ENCODE measurements at places on chromosomes 6 and 20. TPM values are rescaled to one million over a fixed set of nuclear protein-coding genes. Genes with fewer than 3 reads are reported as not detected.
A peak's percentile ranks its signal among the peaks of the same experiment; 100 is the strongest.

GRCh38 chr6:34169897-34170296, 24.0 kb upstream of the GRM4 start:
- no peak overlapping the region for H3K4me3 ChIP-seq
- no peaks in the 10 kb centered on the region for H3K4me1 ChIP-seq
- H3K27me3 ChIP-seq: no peaks in the 10 kb centered on the region
- DNase-seq: no peak
- no peak overlapping the region for H3K27ac ChIP-seq

DNA sequence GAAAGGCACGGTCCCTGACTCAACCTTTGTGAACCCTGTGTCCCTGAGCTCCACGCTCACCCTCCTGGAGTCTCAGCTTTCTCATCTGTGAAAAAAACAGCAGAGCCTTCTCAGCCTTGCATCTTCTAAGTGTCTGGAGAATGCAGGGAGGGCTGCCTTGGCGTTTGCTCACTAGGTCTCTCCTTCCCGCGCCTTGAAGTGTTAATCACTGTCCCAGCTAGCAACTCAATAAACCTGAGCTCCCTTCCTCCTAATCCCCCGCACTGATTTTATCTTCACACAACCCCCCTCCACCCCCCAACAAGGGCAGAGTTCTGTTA, 34.9 kb upstream of the FOXC1 start:
- DNase-seq: no peak
- H3K27me3 ChIP-seq: peaks cover 9% of the 10 kb centered on the region
- H3K36me3 ChIP-seq: no peaks in the 10 kb centered on the region
- H3K4me1 ChIP-seq: no peaks in the 10 kb centered on the region
- no peak overlapping the region for H3K4me3 ChIP-seq
- H3K27ac ChIP-seq: no peak overlapping the region

The HRH3 gene
- total RNA-seq: not detected

- no peak overlapping the region for H3K4me3 ChIP-seq
- H3K27ac ChIP-seq: no peak overlapping the region
- DNase-seq: no peak
- H3K36me3 ChIP-seq: no peaks in the 10 kb centered on the region
Measured at GRCh38 chr20:47861116-47861515, 75.8 kb upstream of the SULF2 start.

GRCh38 chr6:44621846-44622245, 234.3 kb downstream of the CDC5L start:
- DNase-seq: no peak
- no peaks in the 10 kb centered on the region for H3K36me3 ChIP-seq
- no peak overlapping the region for H3K4me3 ChIP-seq

The SPEF1 gene
- total RNA-seq: 2.0 TPM

The FLOT1 gene
- 401 TPM for total RNA-seq

The POU5F1 gene
- total RNA-seq: not detected

The PNISR gene
- total RNA-seq: 42.5 TPM

GRCh38 chr20:30168025-30168799, 1089.3 kb upstream of the DEFB115 start:
- H3K27me3 ChIP-seq: no peaks in the 10 kb centered on the region
- no peak overlapping the region for H3K27ac ChIP-seq
- DNase-seq: no peak
- no peaks in the 10 kb centered on the region for H3K4me1 ChIP-seq
- no peak overlapping the region for H3K4me3 ChIP-seq

DNA sequence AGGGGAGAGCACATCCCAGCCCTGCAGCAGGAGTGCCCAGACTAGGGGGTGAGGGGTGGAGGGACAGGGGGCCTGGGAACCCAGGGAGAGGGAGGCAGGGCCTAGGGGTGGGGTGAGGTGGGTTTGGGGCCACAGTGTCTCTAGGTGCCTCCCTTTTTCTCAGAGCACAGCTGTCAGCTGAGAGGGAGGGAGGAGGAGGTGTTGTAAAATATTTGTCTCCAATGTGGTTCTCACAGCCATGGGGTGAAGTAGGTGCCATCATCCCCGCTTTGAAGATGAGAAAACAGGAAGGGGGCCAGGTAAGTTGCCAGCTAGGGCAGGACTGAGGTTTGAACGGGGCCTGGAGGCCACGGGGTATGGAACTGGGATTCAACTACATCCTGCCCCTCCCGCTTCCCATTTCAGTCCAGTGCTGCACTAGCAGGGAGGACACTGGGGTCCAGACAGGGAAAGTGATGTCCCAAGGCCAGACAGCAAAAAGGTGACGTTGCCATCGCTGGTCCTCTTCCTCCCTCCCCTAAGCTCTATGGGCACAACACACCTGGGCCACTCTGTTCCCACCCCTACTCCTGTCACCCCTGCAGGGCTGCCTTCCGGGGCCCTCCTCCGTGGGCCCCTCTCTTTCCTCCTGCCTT, 20.3 kb downstream of the PACSIN1 start:
- H3K27ac ChIP-seq: no peak overlapping the region
- H3K4me1 ChIP-seq: peaks cover 20% of the 10 kb centered on the region
- no peak for DNase-seq

The AK9 gene
- total RNA-seq: 3.5 TPM

The TAGAP gene
- not detected for total RNA-seq

The SLC35D3 gene
- not detected for total RNA-seq

DNA sequence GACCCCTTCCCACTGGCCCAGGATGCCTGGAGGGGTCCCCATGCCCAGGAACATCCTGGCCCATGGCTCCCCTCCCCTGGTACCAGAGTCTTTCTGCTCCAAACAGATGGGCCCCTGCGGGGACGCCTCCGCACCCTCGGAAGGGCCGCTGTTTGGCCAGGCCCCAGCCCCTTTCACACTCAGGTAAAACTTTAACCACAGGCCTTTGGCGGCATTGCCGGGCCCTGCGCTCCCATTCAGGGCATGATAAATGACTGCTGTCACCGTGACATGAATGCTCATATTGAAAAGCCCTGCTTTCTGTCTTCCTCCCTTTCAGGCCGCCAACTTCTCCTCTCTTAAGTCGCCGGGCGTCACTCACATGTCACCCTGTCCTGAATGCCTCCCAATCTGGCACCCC, 141.5 kb upstream of the TOP1 start:
- H3K36me3 ChIP-seq: no peaks in the 10 kb centered on the region
- no peak overlapping the region for H3K27ac ChIP-seq

DNA sequence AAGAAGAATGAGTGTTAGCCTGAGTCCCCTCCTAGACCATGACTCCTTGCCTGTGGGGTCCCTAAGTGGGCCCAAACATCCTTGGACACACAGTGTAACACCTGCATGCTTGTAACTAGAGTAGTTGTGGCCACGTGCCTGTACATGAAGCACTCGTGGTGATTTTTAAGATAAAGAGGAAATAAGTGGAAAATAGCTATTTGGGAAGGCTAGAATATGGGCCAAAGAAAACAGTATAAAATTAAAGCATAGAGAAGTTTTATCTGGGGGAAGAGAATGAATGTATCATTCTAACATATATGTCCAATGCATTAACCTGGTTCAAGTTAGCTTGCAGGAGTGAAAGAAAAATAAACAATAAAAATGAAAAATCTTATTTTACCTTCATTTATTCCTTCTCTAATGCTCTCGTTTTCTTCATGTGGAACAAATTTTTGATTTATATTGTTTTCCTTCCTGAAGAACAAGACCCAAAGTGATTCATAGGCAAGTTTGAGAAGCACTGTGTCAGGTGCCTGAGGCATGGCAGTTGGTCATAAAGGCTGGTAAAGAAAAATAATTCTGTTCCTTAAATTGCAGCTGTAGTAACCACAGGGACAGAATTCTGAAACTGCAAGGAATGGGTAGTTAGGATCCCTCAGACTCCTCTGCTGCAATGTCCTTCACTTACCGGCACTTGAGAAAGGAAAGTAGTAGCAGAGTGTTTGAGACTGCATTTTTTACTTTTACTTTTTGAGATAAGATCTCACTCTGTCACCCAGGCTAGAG, 8.5 kb upstream of the CST3 start:
- H3K4me1 ChIP-seq: peaks cover 12% of the 10 kb centered on the region
- H3K27me3 ChIP-seq: no peaks in the 10 kb centered on the region
- no peaks in the 10 kb centered on the region for H3K36me3 ChIP-seq
- H3K4me3 ChIP-seq: no peak overlapping the region
- DNase-seq: peak; percentile 43

DNA sequence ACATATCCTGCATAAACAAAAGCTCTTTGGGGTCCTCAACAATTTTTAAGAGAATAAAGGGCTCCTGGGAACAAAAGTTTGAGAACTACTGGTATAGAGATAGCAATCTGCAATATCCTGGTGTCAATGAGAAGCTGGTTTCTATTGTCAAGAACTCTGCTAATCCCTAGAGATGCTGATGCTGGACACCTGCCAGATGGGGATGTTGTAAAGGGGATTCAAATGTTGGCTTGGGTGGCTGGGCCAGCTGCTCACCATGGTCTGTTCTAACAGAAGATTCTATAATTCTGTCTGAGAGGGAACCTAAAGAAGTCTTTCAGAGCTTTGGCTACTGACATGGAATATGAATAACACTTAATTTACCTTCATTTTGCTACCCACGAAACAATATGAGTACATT, 137.8 kb downstream of the BTBD9 start:
- H3K36me3 ChIP-seq: no peaks in the 10 kb centered on the region
- no peaks in the 10 kb centered on the region for H3K4me1 ChIP-seq

- H3K4me3 ChIP-seq: no peak overlapping the region
- no peak overlapping the region for H3K27ac ChIP-seq
- H3K4me1 ChIP-seq: peaks cover 13% of the 10 kb centered on the region
Measured at GRCh38 chr20:19966840-19967239, 50.3 kb upstream of the NAA20 start.

DNA sequence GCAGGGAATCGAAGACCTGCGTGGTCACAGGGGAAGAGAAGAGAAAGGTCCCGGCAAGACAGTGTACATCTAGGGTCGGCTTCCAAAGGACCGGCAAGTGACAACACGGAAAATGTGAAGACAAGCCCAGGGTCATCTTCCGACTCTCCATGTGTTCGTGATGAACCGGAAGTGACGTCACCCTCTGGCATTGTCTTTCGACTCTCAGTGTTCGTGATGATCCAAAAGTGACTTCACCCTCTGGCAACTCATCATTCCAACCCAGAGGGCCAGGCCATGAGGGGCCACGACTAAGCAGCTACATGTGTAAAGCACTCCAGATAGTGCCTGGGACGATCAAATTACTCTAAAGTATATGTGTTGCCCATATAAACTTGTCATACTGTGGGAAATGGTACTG, 290.8 kb downstream of the THBS2 start:
- H3K36me3 ChIP-seq: no peaks in the 10 kb centered on the region
- no peaks in the 10 kb centered on the region for H3K4me1 ChIP-seq
- no peak overlapping the region for H3K4me3 ChIP-seq
- no peak for DNase-seq
- H3K27me3 ChIP-seq: no peaks in the 10 kb centered on the region
